Mucosa of descending colon (tissue), 3 donors: ENCODE measurements at places on chromosomes 2 and 18. TPM values are rescaled to one million over a fixed set of nuclear protein-coding genes. Genes with fewer than 3 reads are reported as not detected.

- DNase-seq: no peak
These were observed 23.2 kb downstream of the ACKR3 start for GRCh38 chr2:236592821-236593220.

- no peak for DNase-seq
These were observed 7.8 kb downstream of the CCDC85A start for GRCh38 chr2:56191617-56192016.

- no peak for DNase-seq
These were observed 41.4 kb downstream of the OXER1 start for GRCh38 chr2:42722320-42723190.

The UGT1A8 gene
- 7.4 TPM for total RNA-seq

- DNase-seq: no peak
These were observed 15.4 kb downstream of the NAB1 start for GRCh38 chr2:190664240-190664639.

The SLC4A3 gene
- 3.4 TPM for total RNA-seq

The UGT1A3 gene
- 2.6 TPM for total RNA-seq

- DNase-seq: no peak
These were observed 32.3 kb upstream of the NEB start for GRCh38 chr2:151766437-151767153.

The ABCG5 gene
- total RNA-seq: not detected

The AKAIN1 gene
- total RNA-seq: not detected

DNA sequence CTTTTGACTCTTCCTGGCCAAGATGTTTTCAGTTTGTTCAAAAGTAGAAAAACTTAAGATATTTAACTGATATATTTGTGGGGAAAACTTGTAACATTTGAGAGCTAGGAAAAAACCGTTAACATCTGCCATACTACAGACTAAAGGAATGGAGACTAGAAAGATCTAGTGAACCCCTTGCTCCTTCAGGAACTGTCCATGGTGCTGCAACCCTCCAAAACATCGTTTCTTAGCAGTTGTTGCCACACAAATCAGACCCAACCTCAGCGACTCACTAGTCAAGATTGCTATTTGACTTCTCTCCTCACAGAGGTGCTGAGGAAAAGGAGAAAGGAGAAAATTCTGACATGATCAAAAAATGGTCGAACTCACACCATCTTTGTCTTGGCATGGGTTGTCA is 393.8 kb upstream of the LYPD1 start:
- no peak for DNase-seq

The CAPN13 gene
- 88.6 TPM for total RNA-seq

GRCh38 chr2:86015006-86015405 is 90.7 kb downstream of the POLR1A start:
- no peak for DNase-seq

The LAMA1 gene
- 20.8 TPM for total RNA-seq

- no peak for DNase-seq
These were observed 371.3 kb downstream of the RNF144A start for GRCh38 chr2:7288484-7288883.

GRCh38 chr2:191831410-191831994 is 15.4 kb downstream of the CAVIN2 start:
- DNase-seq: no peak

The SLC35F5 gene
- 78.8 TPM for total RNA-seq

- DNase-seq: peak; percentile 53
These were observed 1.5 kb downstream of the KLF7 start for GRCh38 chr2:207164006-207164831.

The GNLY gene
- 3.0 TPM for total RNA-seq

The RANBP2 gene
- 81.0 TPM for total RNA-seq

- DNase-seq: no peak
These were observed 158.9 kb upstream of the MEIS1 start for GRCh38 chr2:66275984-66276383.

The G6PC2 gene
- total RNA-seq: not detected

The SERPINB7 gene
- total RNA-seq: not detected

DNA sequence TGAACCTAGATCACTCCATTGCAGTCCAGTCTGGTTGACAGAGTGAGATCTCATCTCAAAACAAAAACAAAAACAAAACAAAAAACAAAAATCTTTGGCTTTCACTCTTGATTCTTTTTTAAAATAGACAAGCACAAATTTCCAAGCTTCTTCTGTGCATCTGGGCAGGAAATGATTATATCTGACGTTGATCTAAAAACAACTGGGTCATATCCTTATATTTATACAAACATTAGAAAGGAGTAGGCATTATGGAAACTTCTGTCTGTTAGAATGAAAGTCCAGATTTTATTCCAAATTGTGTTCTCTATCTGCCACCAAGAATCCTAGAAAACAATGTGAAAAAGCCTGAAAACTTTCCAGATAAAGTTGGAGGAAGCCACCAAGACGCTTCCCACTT is 26.2 kb upstream of the PMAIP1 start:
- no peak for DNase-seq

DNA sequence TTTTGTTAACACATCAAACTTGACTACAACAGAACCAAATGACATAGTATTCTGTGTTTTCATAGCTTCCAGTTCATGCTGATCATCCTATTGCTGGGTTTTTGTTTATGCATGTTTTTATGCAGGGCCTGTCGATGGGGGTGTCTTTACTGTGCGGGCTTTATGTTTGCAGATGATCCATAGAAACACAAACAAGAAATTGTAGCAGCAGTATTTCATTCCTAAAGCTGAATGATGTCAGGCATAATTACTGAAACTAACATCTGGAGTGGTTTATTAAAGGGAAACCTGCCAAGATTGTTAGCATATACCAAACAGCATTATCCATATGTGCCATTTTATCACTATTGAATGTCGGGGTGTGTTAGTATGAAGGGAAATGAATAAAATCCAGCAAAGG is 129.7 kb downstream of the PTPRM start:
- no peak for DNase-seq
